H1 (cell line): ENCODE measurements at places on chromosomes 6 and 20.
A peak's percentile ranks its signal among the peaks of the same experiment; 100 is the strongest.

- DNase-seq, result peak; percentile 76
These were observed 437.6 kb downstream of the MAFB start for GRCh38 chr20:40251284-40251932.

- DNase-seq, result no peak
These were observed 179.6 kb downstream of the TFAP2C start for GRCh38 chr20:56808732-56809131.

GRCh38 chr6:40918040-40918651 is 120.9 kb downstream of the UNC5CL start:
- no peak for DNase-seq

DNA sequence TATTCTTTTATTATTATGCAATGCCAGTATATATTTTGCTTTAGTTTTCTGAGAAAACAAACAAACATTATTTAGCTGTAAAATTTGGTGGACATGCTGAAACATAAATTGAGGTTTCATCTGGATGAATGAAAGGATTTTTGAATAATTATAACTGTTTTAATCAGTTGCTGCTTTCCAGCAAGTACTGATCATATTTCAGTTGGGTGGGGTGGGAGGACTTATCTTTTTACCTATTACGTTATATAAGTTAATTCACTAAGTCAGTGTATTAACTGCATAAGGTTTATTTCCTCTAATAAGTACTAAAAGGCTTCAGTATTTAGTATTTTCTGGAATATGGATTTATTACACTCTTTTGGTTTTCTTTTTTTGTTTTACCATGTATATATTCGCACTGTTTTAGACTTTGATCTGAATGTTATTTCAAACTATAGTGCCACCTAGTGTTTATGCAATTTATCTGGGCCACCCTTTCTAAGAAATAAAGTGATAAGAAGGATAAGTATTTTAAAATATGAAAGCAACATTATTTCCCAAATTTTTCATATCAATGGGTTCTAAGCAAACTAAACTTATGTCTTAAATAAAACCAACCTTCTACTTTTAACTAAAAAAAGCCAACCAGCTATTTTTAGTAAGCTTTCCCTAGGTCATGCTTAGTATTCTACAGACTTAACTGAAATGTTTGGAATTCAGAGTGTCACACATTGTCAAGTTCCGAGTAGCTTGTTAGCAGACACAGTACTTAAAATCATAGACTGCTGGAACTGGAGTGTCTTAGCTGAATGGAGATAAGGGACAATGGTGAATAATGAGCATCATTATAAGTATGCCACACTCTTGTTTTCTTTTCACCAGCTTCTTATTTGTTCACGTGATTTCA is 105.4 kb upstream of the MCHR2 start:
- DNase-seq, result no peak

- DNase-seq, result no peak
These were observed 15.1 kb downstream of the PDE7B start for GRCh38 chr6:135866445-135867123.

DNA sequence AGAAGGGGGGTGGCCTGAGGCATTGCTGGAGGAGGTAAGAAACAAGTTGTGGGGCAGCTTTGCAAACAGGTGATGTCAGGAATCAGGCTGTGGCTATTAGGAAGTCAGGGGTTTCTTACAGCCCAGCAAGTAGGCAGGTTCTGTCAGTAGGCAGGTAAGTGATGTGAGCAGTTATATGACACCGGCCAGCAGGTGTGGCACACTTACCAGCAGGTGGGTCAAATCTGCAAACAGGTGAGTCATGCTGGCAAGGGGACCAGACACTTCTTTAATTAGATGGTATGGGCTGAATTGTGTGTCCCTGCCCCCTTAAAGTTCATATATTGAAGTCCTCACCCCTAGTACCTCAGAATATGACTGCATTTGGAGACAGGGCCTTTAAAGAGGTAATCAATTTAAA is 16.4 kb upstream of the ENPP4 start:
- no peak for DNase-seq

GRCh38 chr6:77034161-77034560 is 429.1 kb downstream of the HTR1B start:
- DNase-seq, result peak; percentile 38

GRCh38 chr6:134247231-134247833 is 70.6 kb downstream of the SGK1 start:
- no peak for DNase-seq

GRCh38 chr20:36472637-36473090 is 68.7 kb upstream of the MYL9 start:
- no peak for DNase-seq

GRCh38 chr20:24910461-24910860 is 38.6 kb upstream of the CST7 start:
- no peak for DNase-seq

DNA sequence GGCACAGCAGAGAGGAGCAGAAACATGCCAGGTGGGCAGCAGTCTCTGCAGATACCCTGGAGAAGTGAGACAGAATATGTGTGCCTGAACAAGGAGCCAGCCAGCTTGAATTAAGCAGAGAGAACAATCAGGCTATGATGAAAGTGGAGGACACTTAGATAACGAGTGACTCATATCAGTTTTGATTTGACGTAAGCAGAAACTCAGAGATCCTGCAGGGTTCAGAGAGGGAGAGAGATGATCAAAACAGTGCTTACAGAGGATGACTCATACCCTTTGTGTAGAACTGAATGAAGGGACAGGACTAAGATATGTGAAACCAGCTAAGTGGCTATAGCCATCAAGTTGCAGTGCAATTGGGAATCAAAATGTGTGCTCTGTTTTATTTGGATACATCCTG is 300.7 kb downstream of the TENT5A start:
- DNase-seq, result no peak

DNA sequence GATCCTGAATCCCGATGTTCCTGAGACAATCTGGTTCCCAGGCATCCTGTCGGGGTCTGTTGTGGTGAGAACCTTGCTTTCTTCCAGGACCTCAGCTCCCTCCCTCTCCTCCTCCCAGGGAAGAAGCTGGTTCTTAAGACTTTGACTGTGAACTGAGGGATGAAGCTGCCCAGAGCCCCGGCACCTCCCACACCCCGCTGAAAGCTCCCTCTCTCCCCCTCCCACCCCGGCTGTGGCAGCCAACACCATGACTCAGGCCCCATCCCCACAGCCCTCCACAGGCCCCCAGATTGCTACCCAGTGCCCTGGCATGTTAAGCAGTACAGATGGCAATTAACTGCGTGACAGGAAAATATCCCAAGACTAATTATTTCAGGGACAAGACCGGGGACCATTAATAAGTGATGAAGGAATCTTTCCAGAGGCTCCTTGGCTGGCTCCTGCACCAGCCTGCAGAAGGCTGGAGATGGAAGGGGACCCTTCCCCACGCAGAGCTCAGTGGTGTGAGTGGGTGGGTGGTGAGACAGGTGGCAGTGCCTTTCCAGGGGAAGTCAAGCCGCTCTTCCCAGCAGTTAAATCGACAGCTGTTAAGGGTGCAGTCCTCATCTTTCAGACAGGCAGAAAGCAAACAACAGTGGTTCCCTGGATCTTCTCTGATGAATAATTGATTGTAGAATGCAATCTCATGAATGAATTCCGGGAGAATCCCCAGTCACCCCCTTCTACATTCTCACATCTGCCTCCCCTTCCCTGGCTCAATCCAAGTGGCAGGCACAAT is 237.9 kb downstream of the LRFN2 start:
- no peak for DNase-seq

DNA sequence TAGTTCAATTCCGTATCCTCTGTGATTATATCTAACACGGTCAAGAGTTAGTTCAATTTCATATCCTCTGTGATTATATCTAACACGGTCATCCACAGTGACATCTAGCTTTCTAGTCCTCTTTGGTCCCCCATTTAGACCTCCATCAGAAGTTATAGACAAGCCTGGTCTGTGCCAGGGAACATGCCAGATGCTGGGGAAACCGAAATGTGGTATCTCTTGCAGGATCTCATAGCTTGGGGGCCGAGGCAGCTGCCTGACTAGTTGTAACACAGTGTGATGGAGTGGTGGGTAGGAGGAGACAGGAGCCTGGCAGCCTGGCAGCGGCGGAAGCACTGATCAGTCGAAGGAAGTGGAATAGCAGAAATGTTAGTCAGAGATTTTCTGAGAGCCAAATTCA is 13.8 kb upstream of the SMOC2 start:
- DNase-seq, result no peak

DNA sequence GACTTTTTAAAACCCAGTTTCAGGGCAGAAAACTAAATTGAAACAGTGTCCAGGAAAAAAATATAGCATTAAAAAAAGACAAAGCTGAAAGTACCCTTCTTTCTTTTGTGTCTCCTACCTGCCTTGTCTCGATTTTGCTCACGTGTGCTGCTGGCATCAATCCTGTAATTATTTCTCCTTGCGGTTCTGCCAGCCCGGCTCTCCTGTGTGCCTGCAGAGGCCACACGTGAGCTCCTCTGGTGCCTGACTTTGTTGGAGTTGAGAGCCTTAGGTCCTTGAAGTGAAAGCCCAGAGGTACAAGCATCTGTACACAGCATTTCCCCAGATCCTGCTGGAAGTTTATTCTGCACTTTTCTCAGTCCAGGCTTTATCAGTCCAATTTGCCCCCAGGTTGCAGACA is 36.5 kb downstream of the GHRH start:
- DNase-seq, result no peak
